CD4-positive, alpha-beta T cell treated with Interleukin-4 for 4 hours (primary cell): ENCODE measurements at places on chromosomes 7 and 10.

DNA sequence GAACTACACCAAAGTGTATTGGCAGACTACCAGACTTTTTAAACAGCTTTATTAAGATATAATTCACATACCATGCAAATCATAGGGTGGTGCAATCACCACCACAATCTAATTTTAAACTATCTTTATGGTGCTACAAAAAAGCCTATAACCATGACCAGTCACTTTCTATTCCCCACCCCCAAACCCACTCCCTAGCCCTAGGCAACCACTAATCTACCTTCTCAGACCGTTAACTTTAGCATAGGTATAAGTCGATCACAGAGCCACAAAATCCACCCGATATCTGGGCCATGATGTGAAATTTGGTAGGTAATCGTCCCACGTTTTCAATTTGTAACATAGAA, 536 bp upstream of the POM121 start:
- DNase-seq = no peak

DNA sequence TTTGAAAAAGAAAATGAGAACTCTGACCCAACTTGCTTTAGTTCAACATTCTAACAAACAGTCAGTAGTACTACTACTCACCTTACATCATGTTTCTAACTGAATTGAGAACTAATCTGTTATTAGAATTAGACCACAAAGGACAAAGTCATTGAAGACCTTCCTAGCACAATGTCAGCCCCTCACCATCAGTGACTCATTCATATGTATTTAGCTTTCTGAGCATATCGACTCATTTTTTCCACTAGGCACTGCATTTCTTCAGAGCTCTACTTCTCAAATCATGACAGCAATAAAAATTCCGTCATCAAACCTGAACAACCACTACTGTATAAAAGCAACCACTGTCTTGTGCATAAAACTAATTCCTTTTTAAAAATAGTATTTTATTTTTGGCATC, 4.4 kb upstream of the LRRN3 start:
- no peak for DNase-seq

DNA sequence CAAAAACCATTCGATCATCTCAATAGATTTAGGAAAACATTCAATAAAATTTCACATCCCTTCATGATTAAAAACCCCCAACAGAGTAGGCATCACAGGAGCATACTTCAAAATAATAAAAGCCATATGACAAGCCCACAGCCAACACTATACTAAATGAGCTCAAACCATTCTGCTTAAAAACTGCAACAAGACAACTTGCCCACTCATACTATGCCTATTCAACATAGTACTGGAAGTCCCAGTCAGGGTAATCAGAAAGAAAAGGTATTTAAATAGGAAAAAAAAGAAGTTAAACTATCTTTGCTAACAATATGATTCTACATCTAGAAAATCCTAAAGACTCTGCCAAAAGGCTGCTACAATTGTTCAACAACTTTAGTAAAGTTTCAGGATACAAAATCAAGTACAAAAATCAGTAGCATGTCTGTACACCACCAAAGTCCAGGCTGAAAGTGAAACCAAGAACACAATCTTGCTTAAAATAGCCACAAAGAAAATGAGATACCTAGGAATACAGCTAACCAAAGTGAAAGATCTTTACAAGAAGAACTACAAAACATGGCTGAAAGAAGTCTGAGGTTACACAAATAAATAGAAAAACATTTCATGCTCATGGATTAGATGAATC, 882.6 kb downstream of the GRM8 start:
- DNase-seq = no peak

GRCh38 chr7:1330801-1331425, 98.2 kb downstream of the UNCX start:
- DNase-seq = no peak

DNA sequence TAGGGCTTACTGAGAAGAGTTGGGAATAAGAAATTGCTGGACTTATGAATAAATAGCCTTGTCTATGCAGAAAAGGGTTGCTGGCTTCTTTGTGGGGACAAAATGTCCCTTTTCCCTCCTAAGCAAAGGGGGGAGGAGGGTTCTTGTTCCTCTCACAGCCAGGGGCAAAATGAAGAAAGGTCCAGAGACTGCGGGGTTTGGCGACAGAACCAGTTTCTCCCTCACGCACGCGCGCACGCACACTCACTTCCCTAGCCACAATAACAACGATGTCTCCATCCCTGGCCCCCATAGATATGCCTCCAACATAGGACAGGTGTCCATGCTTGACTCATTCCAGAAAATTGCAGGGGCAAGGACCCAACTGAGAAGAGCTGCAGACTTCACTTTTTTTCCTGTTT, 3.3 kb downstream of the ZMIZ1 start:
- no peak for DNase-seq

- no peak for DNase-seq
Observed at GRCh38 chr10:132861884-132862461, 76.0 kb upstream of the NKX6-2 start.

DNA sequence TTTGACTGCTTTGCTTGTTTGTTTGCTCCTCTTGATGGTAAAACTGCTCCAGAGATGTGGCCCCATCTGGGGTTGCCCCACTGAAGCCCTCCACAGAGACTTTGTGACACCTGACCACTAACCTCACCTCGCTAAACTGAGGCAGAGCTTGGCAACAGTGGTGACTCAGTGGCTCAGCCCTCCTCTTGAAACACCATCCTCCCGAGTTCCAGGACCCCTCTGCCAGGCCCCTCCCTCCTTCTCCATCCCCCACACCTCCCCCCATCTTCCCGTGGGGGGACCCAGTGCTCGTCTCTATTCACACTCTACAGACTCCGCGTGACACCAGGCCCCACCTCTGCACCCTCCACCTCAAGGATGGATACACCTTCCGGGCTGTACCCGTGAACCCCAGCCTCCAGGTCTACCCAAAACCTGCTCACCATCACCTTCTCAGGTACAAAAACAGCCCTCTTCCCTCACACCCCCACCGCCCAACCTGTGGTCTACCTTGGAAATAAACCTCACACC, 19.0 kb upstream of the RET start:
- no peak for DNase-seq

DNA sequence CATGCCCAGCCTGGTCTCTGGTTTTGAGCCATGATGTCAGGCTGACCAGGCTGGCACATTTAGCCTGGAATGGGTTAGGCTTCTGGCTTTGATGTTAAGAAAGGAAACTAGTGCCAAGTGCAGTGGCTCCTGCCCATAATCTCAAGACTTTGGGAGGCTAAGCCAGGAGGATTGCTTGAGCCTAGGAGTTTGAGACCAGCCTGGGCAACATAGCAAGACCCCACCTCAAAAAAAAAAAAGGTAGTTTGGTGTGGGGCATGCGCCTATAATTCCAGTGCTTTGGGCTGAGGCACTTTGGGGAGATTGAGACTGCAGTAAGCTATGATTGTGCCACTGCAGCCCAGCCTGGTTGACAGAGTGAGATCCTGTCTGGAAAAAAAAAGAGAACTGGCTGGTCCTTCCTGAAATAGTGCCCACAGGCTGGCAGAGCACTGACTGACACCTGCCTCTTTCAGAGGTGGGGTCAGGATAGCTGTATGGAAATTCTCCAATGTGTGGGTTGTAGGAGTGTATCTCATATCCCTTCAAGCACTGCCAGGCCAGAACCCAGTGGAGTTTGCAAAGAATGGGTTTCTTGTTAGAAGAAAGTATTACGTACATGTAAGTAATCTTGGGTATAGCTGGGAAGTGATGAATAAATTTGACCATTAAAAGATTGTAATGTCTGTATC, 61.3 kb downstream of the KAT6B start:
- no peak for DNase-seq

GRCh38 chr10:76993213-76993612, 644.4 kb downstream of the KCNMA1 start:
- no peak for DNase-seq

DNA sequence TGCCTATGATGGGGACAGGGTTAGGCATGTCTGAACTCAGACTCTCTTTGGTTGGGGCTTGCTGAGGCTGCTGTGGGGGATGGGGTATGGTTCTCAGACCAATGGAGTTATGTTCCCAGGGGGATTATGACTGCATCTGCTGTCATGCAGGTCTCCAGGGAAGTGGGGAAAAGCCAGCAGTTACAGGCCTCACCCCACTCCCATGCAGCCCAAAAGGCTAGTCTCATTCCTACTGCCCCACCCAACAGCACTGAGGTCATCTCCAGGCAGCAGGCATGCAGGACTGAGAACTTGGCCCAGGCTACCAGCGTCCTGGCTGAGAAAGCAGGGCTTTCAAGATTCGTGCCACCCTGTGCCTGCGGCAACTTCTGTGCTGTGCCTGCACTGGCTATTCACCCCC, 373.3 kb downstream of the HTR7 start:
- no peak for DNase-seq

GRCh38 chr10:74677951-74678350, 148.4 kb upstream of the KAT6B start:
- DNase-seq = no peak

DNA sequence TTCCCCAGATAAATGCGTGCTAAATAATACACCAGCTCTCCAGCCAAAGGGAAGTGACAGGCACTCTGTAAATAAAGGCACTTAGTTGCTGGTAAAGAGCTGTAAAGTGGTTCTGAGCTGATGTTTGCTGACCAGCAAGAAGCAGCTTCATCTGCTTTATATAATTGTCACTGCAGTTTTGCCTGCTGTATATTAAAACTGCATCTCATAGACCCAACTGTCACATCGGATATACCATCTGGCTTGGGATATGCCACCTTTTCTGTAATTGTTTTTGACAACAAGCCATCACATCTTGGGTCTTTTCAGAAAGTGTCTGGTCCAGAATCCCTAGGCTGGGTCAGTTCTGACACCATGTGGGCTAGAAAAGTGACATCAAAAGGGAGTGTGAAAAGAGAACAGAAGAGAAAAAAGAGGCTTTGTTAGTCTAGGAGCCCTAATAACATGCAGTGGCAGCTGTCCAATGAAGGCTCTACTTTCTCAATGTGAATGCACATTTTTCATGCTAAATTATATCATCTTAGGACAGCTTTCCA, 697.6 kb downstream of the KCNMA1 start:
- DNase-seq = no peak

- no peak for DNase-seq
Observed at GRCh38 chr10:47326927-47327330, 4.7 kb downstream of the GDF2 start.

GRCh38 chr10:108454793-108455192, 1290.3 kb upstream of the SORCS1 start:
- no peak for DNase-seq

GRCh38 chr7:156604311-156604710, 36.3 kb upstream of the RNF32 start:
- DNase-seq = no peak

DNA sequence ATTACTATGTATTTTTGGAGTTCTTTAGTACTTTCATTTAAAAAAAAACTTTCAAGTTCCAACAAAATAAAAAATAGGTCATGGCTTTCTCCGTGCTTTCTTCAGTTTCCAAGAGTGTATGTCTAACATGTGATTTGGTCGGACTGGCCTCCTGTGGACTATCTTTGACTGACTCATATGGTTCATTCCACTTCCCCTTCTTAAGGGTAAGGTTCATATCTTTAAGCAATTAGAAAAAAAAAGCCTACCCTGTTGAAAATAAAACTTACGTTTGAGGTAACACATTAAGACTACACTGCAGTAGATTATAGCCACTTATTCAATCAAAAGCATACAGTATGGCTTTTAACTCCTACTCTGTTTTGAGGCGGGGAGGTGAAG, 112.8 kb upstream of the AHR start:
- DNase-seq = peak; percentile 46

GRCh38 chr10:1278306-1278705, 222.1 kb downstream of the WDR37 start:
- DNase-seq = no peak

DNA sequence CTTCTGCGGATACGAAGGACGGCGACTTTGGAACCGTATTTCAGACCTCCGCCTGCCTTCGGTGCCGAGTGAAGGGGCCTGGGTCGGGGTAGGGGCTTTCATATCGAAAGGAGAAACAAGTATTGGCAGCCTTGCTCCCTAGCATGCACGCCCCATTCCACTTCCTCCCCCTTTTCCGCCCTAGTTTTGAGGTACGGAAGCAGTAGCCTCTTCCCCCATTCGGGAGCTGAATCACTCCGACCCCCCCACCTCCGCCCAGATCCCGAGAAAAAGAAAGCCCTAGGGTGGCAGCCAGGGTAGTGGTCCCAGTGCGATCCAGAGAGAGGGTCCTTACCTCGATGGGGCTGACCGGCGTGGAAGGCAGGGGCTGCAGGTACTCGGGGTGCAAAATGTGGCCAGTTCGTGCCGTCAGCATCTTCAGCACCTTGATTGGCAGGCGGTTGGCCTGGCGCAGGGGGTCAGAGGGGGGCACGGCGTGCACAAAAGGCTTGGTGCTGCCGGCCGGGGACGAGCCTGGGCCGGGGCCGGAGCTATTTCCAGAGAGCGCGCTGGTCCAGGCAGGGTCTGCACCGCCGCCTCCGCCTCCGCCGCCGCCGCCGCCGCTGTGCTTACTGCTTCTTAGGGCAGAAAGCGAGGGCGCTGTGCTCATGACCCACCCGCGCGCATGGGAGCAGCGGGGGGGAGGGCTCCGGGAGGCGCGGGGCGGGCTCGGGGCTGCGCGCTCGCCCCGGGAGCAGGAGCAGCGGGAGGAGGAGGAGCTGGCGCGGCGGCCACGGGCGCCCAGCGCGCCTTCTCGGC, 594 bp downstream of the ZNF503 start:
- no peak for DNase-seq

GRCh38 chr10:89428877-89429276, 14.5 kb downstream of the IFIT5 start:
- no peak for DNase-seq

DNA sequence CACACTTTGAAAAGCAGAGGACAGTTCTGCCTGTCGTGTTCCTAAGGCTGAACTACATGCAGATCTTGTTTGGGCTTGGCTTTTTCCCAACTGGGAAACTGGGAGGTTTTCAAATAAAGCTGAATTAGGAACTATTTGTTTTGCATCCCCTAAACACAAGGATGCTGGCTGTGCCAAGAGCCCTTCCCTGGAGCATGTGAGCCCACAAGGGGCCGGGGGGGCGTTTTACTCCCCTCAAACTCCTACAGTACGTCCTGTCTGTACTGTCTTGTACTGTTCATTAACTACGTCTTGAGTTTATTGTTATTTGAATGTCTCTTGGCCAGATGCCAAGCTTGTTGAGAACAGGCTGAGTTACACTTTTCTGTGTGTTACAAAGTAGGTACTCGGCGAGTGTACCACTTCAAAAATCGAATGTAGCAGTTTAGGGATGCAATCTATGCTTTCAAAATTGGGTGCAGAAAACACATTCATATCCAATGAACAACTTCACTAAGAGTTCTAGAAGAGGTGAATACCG, 94.9 kb downstream of the GFRA1 start:
- no peak for DNase-seq

GRCh38 chr10:132616170-132616995, 78.8 kb downstream of the INPP5A start:
- peak; percentile 19 for DNase-seq

DNA sequence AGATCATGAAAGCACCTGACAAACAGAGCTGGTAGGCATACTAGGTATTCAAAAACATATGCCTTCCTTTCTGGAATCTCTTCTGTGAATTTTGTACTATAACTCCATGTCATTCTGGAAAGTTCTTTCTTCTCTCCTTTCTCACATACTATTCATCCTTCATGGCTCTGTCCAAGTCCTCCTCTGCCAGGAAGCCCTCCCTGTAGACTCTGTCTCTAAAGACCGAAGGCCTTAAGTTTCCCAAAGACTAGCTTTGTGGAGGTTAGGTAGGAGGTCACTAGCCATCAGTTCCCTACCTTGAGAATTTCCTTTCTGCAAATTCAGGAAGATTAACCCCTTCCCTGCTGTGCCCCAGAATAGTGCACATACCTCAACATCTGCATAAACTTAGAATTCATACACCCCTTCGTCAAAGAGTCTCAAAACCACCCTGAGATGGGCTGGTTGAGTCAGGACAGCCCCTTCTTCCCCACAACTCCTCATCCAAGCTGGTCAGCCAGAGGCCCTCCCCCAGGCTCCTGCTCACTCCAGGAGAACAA, 20.6 kb downstream of the SORBS1 start:
- no peak for DNase-seq
